ENCODE measurements at places on chromosomes 16 and 17.

GRCh38 chr17:36999471-36999870, 50.7 kb downstream of the AATF start:
- no peak for DNase-seq

DNA sequence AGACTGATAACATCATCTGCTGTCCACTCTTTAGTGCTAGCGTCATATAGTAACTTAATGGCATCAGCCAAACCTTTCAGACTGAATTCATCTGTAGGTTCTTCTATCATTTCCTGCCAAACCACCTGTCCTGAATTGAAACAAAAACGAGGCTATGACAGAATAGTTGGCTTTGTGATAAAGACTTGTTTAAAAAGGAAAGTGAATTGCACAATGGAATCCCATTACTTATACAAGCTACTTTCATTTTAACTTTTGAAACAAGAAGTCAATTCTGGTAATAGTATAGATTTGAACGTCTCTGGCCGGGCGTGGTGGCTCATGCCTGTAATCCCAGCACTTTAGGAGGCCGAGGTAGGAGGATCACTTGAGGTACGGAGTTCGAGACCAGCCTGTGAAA, 18.2 kb downstream of the LASP1NB start:
- DNase-seq = no peak

GRCh38 chr16:75042426-75043174, 43.8 kb downstream of the ZNRF1 start:
- no peak for DNase-seq

- DNase-seq = no peak
These were observed 1.9 kb downstream of the USH1G start for GRCh38 chr17:74921026-74921681.

GRCh38 chr17:36092230-36092629, 2.3 kb upstream of the CCL3 start:
- DNase-seq = no peak

All from AG20443 (cell line).